ENCODE measurements at places on chromosomes 11 and 22.

DNA sequence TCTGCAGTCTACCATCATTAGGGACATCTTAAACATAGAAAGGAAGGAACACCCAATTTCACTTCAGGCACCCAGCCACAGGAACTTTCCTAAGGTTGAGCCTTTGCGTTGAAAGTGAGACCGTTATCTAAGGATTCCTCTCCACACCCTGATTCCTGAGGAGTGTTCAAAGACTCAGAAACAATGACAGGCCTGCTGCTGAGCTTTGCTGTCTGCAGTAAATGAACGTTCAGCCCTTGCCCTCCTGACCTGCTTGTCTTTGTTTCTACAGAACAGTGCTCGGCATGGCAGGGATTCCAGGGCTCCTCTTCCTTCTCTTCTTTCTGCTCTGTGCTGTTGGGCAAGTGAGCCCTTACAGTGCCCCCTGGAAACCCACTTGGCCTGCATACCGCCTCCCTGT, 7.0 kb downstream of the PRSS23 start:
- DNase-seq = no peak

DNA sequence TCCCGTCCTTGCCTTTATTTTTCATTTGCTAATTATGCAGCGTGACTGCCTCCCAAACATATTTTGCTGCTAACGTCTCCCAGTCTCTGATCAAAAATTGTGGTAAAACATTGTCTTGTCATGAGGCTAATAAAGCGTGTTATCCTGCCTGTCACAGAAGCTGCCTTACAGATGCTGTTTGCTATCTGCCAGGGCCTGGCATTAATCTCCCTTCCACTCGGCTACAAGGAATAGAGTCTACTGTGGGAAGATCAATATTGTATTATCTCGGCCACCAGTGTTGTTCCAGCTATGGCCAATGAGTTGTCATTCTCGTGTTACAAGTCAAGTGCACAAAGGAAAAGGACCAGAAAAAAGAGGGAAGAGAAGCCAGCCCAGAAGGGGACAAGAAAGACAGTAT, 100.3 kb downstream of the SEZ6L start:
- DNase-seq = no peak

DNA sequence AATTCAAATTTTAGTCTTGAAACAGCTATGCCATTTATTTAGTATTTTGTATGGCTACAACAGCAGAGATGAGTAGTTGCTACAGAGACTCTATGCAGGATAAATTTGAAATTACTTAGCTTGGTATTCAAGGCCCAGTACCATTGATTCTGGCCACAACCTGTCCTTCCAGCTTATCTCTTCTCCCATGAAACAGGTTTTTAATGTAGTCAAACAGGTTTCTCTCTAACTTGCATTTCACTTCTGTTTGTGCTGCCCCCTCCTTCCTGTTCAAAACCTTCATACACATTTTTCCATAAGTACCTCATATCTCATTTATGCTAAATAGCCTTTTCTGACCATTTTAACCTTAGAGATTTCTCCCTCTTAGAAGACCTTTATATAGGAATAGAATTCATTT, 3.3 kb downstream of the USP47 start:
- no peak for DNase-seq

DNA sequence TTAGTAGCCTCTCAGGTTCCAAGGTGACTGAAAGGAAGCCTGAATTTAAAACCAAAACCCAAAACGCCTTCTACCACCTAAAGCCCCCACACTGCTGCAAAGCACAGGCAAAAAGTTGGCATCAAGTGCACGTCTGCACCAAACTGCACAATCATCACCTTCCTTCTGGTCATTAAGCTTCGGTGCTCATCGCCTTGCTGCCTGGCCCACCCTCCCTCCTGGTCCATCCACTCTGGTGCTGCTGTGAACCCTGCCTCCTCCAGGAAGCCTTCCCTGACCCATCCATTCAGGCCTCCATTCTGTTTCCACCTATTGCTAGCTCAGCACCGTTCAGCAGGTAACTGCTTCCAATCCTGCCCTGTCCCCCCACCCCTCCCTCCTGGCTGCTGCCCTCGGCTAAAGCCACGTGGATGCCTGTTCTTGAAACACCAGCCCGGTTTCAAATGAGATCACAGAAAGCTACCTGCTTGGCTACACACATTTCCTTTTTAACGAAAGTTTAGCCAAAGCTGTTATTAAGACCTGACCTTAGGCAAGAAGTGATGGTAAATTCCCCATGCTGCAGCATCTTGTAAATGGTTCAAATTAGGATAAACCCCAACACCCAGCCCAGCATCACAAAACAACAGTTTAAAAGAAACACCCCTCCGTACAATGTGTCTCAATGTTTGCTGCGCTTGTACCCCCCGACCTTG, 53.8 kb upstream of the CD5 start:
- DNase-seq = no peak

- DNase-seq = no peak
These were observed 124.8 kb downstream of the TRPC6 start for GRCh38 chr11:101459020-101459419.

DNA sequence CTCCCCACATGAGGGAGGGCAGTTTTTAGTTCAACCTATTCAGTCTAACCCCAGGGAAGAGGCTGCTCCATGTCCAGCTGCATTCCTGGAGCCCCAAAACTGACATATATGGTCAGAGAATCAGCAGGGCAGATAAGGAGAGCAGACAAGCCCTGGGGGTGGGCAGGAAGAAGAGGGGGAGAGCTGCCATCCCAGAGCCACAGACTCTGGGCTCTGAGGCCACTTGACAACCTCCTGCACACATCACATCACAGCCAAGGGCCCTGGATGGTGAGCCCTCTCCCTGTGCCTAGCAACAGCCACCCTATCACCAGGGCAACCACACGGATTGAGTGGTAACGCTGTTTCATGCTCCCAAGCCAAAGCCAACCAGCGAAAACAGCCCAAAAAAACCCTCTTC, 3.1 kb downstream of the ARHGAP1 start:
- no peak for DNase-seq

DNA sequence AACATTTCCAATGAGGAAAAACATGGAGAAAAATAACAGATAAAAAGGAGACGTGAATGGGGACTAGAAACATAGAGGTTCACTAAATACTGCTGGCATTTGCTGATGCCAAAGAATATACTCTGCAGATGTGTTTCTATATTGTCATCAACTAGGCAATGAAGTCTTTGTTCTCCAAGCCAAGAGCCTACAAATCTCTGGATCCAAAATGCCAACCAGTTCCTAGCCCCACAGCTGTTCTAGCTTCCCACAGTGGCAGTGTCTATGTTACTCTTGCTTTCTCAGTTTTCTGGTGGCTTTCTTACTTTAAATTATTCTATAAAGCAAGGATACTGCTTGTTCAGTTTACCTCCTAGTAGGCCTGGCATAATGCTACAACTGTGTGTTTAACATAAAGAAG, 977.9 kb upstream of the CCDC90B start:
- no peak for DNase-seq

DNA sequence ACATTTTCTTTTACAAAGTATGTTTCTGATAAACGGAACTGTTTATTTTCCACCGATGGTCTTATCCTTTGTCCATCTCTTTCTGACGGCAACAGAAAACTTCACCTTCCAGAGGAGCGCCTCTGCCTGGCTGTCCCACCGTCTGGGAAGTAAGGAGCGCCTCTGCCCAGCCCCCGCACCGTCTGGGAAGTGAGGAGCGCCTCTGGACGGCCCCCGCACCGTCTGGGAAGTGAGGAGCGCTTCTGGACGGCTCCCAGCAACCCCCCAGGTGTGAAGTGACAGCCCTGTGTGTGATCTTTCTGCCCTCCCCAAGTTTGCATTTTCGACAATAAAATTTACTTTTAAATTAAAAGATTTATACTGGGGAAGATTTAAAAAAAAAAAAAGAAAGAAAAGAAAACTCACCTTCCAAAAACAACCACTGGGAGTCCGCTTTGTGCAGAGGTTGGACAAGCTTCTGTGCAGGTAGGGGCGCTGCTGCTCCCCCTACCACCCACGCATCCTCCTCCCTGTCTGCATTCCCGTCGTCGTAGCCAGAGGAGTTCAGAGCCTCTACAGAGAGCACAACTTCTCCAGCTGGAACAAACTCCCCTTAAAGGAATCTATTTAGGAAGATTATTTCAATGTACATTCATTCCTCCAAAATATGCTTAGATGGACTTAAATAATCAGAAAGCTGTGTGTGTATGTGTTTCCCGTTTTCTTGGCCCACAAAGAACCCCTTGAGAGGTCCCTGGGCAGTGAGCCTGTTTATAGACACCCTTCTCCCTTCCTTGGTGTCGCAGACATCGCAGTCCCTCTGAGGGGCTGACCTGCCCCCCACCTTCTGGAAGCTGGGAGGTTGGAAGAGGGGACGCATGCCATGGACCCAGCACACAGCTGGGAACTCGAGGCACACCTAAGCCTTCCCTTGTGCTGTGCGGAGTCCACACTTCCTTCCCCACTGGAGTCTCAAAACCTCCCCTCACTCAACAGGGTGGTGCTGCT, 849 bp upstream of the APOBEC3B start:
- DNase-seq = no peak

GRCh38 chr11:120994091-120994859, 29.6 kb upstream of the TBCEL start:
- DNase-seq = no peak

DNA sequence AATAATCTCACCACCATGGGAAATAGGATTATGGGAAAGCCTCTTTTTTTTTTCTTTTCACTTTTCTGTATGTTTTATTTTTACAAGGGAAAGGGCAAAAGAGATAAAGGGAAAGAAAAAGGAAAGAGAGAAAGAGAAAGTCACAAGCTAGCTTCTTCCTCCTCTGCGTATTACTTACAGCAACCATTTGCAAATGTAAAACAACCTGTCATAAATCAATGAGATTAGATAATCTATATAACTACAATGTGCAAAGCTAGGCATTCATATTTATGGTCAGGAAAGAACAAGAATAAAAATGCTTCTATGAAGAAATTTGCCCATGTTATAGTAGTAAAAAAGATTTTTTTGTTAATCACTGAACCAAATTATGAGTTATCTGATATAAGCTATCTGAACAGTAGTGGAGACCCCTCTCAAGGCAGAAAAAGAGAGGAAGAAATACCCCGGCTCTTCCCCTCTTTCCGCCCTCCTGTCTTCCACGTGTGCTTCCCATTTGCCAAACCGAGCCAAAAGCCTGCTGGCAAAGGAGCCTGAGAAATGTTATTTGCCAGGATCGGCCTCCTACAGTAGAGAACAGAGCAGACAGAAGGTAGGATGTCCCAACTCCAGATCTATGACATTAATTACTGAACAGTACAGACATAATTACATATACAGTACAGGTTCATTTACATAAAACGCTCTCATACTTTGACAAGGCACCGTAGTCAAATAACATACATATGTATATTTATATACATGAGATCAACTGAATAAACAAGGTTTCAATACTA, 50.2 kb downstream of the ARHGAP32 start:
- no peak for DNase-seq

DNA sequence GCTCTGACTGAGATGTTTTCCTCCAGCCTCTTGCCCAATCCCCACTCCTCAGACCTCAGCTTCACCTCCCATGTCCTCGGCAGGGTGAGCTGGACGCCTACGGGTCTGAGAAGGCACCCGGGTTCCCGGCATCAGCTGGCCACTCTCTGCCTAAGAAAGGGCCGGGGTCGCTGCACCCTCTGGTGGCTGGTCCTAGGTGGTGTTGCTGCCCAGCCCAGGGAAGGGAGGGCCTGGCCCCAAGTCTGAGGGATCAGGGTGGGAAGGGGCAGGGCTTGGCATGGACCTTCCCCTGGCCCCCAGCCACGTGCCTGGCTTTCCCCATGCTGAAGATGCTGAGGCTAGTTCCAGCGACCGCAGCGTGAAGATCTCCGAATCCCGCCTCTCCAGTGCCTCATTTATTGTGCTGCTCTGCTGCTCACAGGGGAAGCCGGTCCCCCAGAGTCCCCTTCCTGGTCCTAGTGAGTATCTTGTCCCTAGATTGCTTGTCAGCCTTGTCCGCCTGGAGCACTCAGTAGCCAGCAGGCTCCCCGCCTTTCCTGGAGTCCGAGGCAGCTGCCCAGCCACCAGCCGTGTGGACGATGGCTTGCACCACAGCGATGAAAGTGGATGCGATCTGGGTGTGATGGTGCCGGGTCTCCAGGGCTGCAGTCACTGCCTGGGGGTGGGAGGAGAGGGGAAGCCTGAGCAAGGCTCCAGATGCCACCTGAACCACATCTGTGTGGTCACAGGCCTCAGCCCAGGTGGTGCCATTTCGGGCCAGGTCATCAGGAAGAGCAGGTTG, 2.9 kb upstream of the GGT5 start:
- peak; percentile 96 for DNase-seq

- no peak for DNase-seq
These were observed 52.6 kb downstream of the MAP6 start for GRCh38 chr11:75616281-75616680.

GRCh38 chr11:68825571-68825970, 16.1 kb downstream of the CPT1A start:
- no peak for DNase-seq

DNA sequence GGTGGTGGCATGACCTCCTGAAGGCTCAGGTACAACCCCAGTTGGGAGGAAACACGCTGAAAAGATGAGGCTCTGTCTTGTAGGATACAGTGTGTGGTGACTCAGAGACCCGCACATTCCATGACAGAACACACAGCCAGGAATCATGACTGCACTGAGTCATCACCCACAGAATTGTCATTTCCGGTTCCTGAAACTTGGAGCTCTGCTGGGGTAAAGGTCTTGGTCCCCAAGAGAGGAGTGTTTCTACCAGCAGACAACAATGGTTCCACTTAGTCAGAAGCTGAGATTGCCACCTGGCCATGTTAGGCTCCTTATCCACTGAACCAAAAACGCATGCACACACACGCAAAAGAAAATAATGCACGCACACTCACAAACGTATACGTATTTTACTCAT, 31.5 kb upstream of the CYB5R3 start:
- no peak for DNase-seq

- no peak for DNase-seq
These were observed 236.2 kb upstream of the KIRREL3 start for GRCh38 chr11:127236776-127237175.

DNA sequence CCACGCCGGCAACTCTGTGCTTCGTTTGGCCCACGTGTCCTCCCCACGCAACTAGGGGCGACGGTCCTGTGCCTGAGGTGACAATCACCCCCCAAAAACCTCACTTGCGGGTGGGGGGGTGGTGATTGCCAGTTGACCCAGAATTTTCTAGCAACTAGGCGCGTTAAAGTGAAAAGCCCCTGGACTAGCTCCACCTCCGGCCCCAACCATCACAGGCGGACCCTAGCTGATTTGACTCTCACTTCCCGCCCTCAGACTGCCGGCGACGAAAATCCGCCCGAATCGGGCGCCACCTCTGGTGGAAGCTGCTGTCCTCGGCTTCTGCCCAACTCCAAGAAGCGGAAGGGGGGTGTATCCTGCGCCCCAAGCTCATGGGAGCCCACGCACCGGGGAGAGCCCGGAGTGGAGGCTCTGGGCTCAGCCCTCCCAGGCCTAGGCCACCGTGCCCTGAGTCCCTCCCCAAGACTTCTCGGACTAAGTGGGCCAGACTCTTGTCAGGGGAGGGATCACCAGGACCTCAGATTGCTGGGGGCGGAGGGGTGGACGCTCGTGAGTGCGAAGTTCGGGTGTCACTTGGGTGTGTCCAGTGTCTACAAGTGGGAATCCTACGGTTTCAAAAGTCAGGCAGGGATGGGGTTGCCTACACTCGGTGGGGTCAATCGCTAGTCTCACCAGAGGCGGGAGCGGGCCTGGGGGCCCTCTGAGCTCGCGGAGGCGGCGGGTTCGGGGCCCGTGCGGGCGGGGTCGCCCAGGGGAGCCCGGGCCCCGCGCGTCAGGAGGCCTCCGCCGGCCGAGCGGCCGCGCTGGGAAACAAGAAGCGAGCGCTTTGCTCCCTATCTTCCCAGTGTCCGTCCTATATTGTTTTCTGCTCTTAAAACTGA, 12.3 kb downstream of the PAX6 start:
- peak; percentile 29 for DNase-seq
